ENCODE measurements at places on chromosomes 12 and 14.

DNA sequence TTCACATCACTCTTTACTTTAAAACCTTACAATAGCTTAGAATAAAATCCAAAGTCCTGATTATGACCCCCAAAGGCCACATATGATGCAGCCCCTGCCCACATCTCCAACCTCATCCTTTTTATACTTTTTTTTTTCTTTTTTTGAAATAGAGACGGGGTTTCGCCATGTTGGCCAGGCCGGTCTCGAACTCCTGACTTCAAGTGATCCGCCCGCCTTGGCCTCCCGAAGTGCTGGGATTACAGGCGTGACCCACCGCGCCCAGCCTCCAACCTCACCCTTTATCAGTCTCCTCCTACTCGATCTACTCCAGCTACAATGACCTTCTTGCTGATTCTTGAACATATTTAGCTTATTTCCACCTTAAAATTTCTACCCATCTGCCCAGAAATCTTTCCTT is 1.2 kb upstream of the MAPKAPK5 start:
- no peak for DNase-seq

DNA sequence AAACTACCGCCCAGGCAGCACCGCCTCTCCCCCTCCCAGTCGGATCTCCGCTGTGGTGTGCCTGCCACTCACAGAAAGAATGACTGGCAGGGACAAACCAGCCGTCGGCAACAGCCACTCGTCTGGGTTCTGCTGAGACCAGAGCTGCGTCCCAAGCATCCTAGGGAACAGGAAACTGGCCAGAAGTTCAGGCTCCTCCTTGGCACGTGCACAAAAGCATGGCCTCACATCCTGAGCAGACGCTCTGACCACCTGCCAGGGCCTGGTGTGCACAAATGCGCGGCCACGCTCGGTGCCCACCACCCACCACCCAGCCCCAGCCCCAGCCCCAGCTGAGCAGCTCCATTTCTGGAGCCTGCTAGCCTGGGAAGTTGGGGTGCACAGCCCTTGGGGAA is 214.8 kb downstream of the DPF3 start:
- no peak for DNase-seq

DNA sequence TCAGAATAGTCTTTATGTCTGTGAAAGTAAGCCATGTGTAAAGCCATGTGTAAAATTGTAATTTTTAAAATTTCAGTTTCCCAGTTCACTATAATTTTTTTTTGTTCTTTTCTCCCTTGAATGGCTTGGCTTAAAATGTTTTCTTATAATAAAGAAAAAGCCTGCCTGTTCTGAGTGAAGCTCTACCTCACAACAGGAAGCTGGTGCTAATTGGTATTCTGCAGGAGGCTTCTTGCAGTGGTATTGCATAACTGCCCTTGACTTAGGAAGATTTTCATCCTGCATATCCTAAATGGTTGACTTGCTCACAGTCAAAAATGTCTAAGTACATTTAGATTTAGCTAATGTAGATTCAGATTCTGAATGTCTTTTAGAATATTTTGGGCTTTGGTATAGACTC is 49.5 kb downstream of the ATP2A2 start:
- DNase-seq, result no peak

DNA sequence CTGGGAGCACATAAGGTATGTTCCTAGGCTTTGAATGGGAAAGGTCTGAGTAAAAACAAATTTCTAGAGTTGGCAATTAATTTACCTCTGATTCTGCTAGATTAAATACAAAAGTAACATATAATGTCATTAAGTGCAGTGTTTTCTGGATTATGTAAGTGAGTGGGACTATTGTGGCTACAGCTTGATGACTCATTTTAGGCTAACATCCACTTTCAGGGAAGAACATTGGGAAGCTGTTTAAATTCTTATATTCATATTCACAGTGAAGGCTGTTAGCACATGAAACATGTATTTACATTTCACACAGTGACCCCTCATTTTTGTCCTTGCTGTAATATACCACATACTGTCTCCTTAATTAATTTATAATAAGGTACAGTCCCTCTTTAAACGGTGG is 13.2 kb upstream of the BMAL2 start:
- DNase-seq, result no peak

GRCh38 chr14:77027538-77028383 is 747 bp downstream of the IRF2BPL start:
- DNase-seq, result no peak

- no peak for DNase-seq
Observed at GRCh38 chr12:125685915-125686314, 620.7 kb downstream of the AACS start.

GRCh38 chr14:75433631-75434071 is 5.8 kb downstream of the JDP2 start:
- no peak for DNase-seq

- DNase-seq, result no peak
Observed at GRCh38 chr12:96213869-96214268, 19.7 kb downstream of the ELK3 start.

GRCh38 chr14:62739647-62740046 is 305.6 kb downstream of the KCNH5 start:
- DNase-seq, result no peak

- DNase-seq, result no peak
Observed at GRCh38 chr12:90959538-90960139, 4.7 kb upstream of the CCER1 start.

DNA sequence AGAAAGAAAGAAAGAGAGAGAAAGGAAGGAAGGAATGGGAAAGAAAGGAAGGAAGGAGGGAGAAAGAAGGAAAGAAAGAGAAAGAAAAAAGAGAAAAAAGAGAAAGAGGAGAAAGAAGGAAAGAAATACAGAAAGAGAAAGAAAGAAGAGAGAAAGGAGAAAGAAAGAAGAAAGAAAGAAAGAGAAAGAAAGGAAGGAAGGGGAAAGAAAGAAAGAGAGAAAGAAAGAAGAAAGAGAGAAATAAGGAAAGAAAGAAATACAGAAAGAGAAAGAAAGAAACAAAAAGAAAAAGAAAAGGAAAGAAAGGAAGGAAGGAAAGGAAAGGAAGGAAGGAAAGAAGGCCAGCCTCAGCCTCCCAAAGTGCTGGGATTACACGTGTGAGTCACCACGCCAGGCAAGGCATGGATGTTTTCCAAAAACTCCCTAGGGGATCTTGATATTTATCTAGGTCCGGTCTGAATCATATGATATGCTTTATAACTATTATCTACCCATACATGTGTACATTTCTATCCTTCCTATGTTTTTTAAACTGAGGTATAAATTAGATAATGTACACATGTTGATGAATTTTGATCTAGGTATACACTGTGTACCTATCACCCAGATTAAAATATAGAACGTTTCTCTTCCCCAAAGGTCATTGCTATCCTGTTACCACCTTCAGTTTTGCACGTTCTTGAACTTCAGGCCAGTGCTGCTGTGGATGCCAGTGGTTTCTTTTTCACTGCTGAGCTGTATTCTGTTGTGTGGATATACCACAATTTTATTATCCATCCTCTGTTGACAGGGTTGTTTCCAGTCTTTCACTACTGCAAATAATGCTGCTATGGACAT is 177.9 kb downstream of the RBM19 start:
- DNase-seq, result no peak

DNA sequence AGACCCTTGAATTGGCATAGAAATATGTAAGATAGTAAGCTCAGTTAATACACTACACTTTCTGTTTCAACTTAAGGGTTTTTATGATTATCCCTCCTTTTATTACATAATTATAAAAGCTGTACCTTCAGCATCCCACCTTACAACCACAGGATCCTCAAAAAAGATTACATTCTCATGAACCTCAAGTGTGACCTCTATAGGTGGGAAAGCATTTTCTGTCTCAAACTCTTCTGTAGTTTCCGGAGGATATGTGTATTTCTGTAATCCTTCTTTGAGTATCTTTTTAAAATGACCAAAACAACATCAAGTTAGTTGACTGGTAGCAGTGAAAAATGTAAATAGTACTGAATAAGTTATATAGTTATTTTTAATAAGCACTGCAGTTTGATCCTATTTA is 75.9 kb downstream of the DNAI7 start:
- no peak for DNase-seq

GRCh38 chr14:72027061-72027460 is 94.8 kb downstream of the RGS6 start:
- DNase-seq, result no peak

- no peak for DNase-seq
Observed at GRCh38 chr12:66693901-66694513, 15.1 kb upstream of the GRIP1 start.

DNA sequence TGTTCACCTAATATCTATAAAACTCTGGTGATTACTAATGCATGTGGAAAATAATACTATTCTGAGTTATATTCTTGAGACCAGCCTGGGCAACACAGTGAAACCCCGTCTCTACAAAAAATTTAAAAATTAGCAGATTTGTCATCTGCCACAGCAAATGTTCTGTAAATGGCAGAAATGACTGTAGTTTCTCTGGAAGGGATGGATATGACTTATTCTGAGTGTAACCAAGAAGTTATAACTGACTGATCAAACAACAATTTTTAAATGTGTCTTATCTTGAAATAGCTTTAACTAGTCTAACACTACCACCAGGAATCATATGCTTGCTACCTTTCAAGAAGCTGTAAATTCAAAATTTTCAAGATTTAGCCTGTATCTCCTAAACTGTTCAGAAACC is 88.7 kb downstream of the PLBD1 start:
- no peak for DNase-seq

GRCh38 chr14:36295642-36296627 is 24.5 kb downstream of the MBIP start:
- DNase-seq, result no peak

DNA sequence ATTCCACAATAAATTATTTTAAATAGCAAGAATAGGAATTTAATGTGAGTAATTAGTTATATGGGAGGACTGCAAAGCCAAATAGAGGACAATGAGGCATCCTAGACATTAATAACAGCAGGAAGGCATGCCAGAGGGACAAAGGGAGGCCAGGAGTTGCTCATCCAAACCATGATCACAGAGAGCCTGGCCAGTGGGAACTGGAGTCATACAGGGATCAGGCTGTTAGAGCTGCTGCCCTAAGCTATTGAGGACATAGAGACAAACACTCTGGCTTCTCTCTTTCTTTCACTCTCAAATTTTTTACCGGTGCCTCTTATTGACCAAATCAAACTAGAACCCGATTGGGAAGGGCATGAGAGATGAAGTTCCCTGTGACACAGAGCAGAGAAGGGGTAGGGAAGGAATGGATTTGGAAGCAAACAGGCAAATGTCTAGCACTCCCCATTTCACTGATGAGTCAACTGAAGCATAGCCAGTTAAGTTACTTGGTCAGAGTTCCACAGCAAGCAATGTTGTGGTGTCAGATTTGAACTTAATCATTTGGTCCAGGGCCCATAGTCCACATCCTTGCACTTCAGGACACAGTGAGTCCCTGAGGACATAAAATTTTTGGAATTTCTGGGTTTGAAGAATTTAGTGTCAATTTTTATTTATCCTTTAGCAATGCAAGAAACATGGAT is 17.9 kb upstream of the CFAP54 start:
- DNase-seq, result no peak

DNA sequence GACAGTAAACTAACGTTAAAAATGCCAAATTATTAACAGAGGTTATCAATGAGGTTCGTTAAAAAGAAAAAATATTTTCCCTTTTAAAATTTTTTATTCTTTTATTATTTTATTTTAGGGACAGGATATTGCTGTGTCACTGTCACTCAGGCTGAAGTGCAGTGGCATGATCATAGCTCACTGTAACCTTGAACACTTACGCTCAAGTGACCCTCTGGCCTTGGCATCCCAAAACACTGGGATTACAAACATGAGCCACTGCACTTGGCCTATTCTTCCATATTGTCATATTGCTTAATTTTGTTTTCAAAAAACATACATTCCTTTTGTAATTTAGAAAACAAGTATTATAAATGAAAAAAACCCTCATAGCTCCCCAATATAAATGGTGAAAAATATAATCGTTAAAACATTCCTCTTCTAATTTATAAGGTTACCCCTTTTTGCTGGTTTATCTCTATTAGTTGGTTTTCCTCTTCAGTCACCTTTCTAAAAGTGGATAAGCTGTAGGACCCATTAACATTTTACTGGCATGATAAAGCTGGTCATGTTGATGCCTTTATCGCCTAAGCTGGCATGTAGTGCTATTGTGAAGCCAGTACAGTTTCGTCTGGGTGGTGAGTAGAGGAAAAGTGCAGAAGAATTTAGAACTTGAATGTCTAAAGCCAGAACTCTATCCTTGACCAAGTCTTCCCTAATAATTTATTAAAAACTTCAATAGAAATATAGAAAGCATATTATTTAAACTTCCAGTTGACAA is 27.6 kb downstream of the PDE3A start:
- DNase-seq, result no peak

- DNase-seq, result no peak
Observed at GRCh38 chr14:36852981-36853691, 191.5 kb downstream of the PAX9 start.

DNA sequence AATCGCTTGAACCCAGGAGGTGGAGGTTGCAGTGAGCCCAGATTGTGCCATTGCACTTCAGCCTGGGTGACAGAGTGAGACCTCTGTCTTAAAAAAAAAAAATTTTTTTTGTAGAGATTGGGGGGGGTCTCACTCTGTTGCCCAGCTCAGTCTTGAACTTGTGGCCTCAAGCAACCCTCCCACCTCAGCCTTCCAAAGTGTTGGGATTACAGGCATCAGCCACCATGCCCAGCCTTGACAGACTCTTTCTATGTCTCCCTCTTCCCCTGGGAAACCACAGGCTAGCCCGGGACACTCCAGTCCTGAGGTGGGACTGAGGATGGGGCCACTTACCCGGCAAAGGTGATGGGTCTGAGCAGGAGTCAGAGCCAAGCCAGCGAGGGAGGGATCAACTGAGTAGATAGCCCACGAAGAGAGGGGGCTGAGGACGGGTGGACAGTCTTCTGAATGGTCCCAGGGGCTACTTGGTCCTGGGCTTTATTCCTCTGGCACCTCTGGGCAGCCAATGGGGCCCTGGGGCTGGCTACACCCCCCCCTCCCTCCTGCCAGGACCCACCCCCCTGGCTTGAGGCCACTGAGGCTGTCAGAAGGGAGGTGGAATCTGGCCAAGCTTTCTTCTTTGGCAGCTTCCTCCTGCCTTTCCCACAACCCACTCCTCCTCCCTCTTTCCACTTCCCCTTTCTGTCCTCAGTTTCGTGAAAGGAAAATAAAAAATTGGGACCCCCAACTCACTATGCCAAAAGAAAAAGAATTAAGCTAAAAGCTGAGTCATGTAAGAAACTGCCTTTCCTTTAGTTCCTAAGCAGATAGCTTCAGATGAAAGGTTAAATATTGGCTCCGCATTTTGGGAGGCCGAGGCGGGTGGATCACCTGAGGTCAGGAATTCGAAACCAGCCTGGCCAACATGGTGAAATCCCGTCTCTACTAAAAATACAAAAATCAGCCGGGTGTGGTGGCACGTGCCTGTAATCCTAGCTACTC is at the start of gene SDS:
SDS (minus strand) TSS at position 453 of the 981 bp plus-strand sequence. CDS start 4,179 bp downstream, outside the sequence.
- DNase-seq, result no peak

- no peak for DNase-seq
Observed at GRCh38 chr12:110732572-110732971, 10.1 kb downstream of the PPP1CC start.

GRCh38 chr14:71911669-71912068 is 20.6 kb upstream of the RGS6 start:
- DNase-seq, result no peak

GRCh38 chr14:101834397-101834796 is 72.9 kb downstream of the PPP2R5C start:
- no peak for DNase-seq

Measured in stimulated activated CD8-positive, alpha-beta memory T cell treated with anti-CD3 and anti-CD28 coated beads, Interleukin-4, amount 100 ng/mL, for 4 hours (primary cell).